ENCODE measurements at places on chromosomes 12 and 14. TPM values are rescaled to one million over a fixed set of nuclear protein-coding genes. Genes with fewer than 3 reads are reported as not detected.

DNA sequence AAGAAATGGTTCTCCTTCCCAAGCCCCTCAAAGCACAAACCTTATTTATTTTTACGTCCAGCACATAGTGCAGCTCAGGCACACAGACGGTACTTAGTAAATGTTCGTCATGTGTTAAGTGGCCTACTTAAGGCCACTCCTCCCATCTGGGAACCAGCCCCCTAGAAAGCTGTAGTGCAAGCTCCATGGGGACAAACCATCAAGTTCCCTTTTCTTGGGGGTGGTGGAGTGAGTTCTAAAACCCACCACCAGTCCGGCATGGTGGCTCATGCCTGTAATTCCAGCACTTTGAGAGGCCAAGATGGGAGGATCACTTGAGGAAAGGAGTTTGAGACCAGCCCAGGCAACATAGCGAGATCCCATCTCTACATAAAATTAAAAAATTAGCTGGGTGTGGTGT is 49.4 kb downstream of the PITPNM2 start:
- ATAC-seq: no peak

- no peak for ATAC-seq
Measured at GRCh38 chr12:9792961-9793617, 32.4 kb upstream of the CD69 start.

Gene MYH6
- total RNA-seq: not detected

Gene ARHGDIB
- 82.9 TPM for total RNA-seq

Gene ASCL1
- 0.15 TPM for total RNA-seq

GRCh38 chr12:27732281-27732680 is 21.6 kb downstream of the MRPS35 start:
- no peak for ATAC-seq

DNA sequence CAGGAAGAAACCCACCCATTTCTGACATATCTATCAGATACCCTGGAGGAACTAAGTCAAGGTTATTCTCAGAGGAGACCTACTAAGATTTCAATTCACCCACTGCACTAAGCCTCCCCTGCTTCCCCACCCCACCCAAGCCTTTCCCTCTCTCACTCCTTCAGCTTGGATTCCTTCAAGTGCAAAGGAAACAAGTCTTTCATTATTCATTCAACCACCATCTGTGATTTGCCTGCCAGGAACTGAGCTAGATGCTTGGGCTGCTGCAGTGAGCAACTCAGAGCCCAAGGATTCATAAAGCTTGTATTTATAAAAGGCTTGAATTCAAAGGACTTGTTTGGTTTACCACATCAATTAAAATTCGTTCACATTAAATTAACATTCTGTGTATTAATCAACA is 161.3 kb downstream of the GXYLT1 start:
- ATAC-seq: no peak

Gene APOF
- not detected for total RNA-seq

Gene GPD1
- total RNA-seq: 0.72 TPM

DNA sequence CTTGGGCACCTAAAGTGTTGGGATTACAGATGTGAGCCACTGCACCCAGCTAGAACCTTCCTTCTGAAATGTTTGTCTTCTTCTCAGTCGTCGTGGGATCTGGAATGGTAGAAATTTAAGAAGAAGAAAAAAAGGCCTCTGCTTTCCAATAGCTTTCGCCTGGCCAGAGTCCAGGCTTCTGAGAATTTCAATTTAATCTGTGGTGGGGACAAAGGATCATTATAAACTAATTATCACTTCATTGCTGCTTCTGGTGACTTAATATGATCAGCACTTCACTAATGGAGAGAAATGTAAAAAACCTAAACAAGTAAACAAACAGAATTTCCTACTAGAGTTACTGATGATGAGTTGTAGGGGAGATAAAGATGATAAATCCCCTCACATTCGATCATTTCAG is 51.3 kb downstream of the CFAP251 start:
- ATAC-seq: no peak

DNA sequence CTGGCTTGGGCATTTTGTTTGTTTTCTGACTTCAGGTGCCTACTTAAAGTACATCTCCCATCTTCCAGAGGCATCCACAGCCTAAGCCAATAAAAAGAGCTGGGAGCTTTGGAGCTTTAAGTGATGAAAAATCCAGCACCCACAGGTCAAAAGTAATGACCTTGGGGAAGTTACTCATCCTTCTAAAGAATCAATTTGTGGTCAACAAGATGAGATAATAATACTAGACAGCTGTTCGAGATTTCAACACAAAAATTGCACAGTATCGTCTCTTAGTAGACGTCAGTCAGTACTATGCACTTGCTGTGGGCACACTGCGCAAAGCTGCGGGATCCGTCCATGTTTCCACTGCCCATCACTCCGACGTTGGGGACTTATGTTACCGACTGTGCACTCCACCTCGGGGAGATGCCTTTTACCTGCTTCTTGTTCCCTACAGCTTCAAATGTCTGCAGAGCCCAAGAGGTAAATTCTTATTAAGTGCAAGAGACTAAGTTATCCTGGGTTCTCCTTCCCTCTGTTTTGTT is 1.3 kb downstream of the ST8SIA1 start:
- no peak for ATAC-seq

DNA sequence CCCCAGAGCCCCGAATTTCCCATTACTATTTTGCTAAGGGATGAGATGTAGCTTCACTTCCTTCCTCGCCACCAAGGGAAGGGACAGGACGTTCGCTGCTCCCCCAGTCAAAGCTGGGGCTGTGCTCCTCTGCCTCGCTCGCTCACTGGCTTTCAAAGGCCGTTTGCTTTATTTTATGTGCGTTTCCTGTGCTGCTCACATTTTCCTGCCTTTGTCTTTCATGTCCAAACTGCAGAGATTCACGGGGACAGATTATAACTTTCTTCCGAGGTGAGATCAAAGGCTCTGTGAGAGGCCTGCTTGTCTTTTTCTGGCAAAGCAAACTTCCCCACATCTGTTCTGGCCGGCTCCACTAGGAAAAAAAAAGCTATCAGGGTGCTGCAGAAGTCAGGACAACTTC is 76.0 kb upstream of the FZD10 start:
- no peak for ATAC-seq

Gene TMEM121
- total RNA-seq: 3.9 TPM

DNA sequence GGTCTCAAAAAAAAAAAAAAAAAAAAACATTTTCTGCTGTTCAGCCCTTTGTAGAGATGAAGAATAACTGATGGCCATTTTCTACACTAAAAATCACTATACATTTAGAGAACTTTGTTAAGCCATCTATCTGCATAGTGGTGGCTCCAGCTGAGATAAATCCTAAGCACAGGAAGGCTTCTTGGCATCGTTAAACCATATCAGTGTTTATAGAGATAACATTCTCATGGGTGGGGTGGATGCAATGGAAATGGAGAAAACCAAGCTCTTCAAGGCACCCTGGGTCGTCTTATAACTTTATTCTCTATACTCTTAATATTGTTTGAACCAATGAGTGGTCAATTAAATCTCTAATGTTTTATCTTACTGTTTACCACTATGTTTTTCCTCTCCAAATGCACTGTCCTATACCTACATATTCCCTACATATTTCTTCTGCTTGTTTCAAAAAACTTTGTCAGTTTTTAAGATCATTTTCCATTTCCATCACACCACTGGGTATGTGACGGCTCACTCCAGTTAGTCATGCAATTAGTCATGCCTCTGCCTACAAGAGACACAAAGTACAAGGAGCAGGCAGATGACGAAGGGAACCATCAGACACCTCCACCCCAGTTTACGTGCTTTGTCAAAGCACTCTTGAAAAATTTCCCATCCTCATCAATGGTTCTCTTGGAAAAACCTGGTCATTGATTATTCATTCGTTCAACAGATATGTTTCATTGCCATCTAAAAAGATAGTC is 119.3 kb upstream of the OVCH1 start:
- no peak for ATAC-seq

GRCh38 chr14:75395862-75396261 is 32.0 kb upstream of the JDP2 start:
- ATAC-seq: no peak

GRCh38 chr12:90979019-90979418 is 24.0 kb upstream of the CCER1 start:
- ATAC-seq: no peak

GRCh38 chr14:100165376-100165775 is 5.9 kb upstream of the DEGS2 start:
- ATAC-seq: peak; percentile 68

DNA sequence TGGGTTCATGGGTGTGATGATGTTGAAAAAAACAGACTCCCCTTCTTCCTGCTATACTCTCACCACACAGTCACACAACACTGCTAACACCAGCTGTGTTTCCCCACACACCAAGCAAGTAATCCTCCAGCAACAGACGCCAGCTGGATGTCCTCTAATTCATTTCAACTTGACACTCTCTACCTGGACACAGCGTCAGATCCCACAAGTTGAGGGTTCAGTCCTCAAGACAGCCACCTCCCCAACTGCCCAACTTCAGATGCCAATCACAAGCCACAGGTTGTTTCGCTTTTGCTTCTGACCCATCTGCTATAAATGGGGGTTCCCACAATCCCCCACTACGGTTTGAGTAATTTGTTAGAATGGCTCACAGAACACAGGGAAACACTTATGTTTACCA is 49.3 kb downstream of the TMEM30B start:
- ATAC-seq: no peak

Gene GYS2
- total RNA-seq: not detected

- ATAC-seq: peak; percentile 62
Measured at GRCh38 chr12:77847680-77848431, 17.2 kb downstream of the NAV3 start.

DNA sequence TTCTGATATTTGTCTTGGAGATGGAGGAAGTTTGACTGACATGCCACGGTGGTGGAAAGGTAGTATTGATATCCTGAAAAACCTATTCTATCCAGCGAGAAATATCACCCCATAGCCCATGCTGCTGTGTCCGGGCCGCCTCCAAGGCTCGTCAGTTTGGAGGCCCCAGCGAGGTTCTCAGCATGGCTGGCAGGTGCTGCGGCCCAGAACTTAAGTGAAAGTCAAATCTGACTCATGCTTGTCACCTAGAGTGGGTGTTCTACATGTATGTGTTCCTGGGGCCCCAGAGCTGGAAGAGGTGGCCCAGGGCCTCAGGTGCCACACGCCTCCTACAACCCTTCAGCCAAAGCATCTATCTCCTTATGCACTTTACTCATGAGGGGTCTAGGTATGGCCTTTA is 92.9 kb downstream of the GCH1 start:
- ATAC-seq: no peak

Gene GPR68
- total RNA-seq: 3.6 TPM

DNA sequence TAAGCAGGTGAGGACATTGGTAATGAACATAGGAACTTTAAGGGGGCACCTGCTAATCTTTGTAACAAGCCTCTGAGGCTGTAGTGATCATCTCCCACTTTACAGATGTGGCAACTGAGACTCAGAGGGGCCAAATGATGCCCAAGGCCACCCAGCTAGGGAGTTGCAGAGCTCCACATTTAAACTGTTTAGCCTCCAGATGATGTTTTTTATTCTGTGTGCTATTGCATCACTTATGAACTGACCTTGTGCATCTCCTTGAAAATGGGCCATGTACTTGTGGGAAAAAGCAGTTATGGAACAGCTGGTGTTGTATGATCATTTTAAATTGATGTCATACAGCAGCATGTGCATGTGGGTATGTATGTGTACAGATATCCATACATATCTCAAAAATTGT is 41.4 kb downstream of the TPCN1 start:
- peak; percentile 17 for ATAC-seq

DNA sequence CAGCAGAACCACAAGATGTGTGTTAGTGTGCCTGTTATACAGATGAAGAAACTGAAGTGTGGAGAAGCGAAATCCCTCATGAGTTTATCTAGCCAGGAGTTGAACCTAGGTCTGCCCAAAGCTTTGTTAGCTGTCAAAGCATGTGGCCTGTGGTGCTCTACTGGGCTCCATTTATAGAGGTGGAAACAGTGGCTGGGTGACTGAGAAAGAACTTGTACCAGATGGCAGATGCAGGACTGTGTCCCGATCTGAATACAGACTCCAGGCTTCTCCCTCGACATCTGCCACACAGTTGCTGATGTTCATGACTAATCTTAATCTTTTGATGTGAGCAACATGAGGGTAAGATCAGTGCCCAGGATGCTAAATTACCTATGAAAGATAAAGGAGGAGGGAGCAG is 89.1 kb downstream of the C12orf75 start:
- no peak for ATAC-seq

Gene HOXC9
- not detected for total RNA-seq

DNA sequence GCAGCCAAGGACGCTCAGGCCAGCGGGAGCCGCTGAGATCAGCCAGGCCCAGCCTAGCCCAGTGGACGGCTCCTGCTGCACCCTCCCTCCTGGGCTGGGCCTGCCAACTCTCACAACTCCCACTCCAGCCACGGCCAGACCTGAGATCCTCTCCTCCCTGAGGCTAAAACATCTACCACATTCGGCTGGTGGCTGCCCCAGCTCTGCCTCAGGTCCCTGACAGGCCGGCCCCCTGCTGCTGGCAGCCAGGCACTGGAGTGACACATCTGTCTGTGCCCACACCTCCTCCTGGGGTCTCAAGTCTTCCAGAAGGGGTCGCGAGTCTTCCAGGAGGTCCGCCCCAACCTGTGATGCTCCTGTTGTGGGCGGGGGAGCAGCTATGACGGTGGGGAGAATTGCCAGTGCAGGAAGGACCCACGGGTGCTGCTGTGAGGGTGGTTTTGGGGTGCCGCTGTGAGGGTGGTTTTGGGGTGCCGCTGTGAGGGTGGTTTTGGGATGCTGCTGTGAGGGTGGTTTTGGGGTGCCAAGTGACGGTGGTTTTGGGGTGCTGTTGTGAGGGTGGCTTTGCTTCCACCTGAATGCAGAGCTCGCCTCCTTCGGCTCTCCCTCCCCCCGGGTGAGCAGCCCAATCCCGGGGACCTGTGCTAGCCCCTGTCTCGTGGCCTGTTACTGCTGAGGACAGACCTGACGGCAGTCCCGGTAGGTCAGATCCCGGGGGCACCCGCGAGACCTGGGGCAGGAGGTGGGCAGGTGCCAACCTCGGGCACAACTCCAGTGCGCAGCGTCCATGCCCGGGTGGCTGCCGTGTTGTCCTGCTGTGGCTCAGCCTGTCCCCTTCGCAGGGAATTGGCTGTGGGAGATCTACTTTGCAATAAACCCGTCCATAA is 27.5 kb upstream of the C14orf180 start:
- ATAC-seq: no peak

GRCh38 chr12:119786539-119786938 is 90.6 kb downstream of the CIT start:
- ATAC-seq: no peak

- no peak for ATAC-seq
Measured at GRCh38 chr12:121705514-121705913, 7.0 kb upstream of the TMEM120B start.

Gene PROX2
- not detected for total RNA-seq

- no peak for ATAC-seq
Measured at GRCh38 chr12:129659961-129660622, 243.7 kb downstream of the TMEM132D start.

- ATAC-seq: peak; percentile 63
Measured at GRCh38 chr12:55743406-55744339, 751 bp downstream of the GDF11 start.

Gene ARMH4
- total RNA-seq: 11.8 TPM

Gene HOXC6
- total RNA-seq: not detected

Measured in gastroesophageal sphincter (tissue), 4 donors.